ENCODE measurements at places on chromosomes 2 and 18.

- DNase-seq: no peak
Observed at GRCh38 chr2:5562426-5562825, 129.8 kb upstream of the SOX11 start.

- peak; percentile 26 for DNase-seq
Observed at GRCh38 chr2:3344897-3345296, 32.7 kb downstream of the EIPR1 start.

- peak; percentile 78 for DNase-seq
Observed at GRCh38 chr2:168189835-168190569, 57.4 kb downstream of the STK39 start.

GRCh38 chr2:203689426-203690116, 16.9 kb upstream of the CD28 start:
- no peak for DNase-seq

- peak; percentile 60 for DNase-seq
Observed at GRCh38 chr2:150570712-150571111, 83.2 kb upstream of the RND3 start.

- DNase-seq: no peak
Observed at GRCh38 chr2:178946494-178946893, 103.4 kb downstream of the CCDC141 start.

DNA sequence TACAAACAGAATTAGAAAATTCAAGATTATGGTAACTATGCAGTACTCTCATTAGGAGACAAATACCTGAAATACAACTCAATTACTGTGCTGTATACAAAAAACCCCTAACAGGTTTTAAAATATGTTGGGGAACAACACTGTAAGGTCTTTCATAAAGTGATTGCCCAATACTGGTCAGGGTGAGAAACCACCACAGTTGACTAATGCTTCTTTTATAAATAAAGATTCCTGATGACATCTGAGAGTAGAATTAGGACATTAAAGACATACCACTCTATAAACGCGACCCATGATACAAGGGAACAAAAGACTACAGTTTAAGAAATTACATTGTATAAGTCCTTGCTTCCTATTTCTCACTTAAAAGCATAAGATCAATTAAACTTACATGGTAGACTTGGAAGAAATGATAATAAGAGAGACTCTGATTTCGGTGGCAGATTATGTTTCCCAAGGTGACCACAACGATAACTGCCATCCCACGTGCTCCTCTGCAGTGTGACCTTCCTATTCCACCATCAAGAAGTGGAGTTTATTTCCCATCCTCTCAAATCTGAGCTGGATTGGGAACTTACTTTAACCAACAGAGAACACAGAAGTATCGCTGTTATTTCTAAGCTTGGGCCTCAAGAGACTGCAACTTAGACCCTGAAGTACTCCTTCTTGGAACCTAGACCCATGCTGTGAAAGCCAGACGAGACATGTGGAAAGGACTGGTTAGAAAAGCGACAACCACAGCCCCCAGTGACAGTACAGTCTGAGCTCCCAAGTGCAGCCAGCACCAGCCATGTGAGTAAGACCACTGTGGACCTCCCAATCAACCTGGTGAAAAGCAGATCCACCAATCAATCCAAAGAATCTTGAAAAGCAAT, 52.3 kb downstream of the ZNF521 start:
- DNase-seq: peak; percentile 32

GRCh38 chr2:101627285-101628029, 70.0 kb upstream of the MAP4K4 start:
- no peak for DNase-seq

DNA sequence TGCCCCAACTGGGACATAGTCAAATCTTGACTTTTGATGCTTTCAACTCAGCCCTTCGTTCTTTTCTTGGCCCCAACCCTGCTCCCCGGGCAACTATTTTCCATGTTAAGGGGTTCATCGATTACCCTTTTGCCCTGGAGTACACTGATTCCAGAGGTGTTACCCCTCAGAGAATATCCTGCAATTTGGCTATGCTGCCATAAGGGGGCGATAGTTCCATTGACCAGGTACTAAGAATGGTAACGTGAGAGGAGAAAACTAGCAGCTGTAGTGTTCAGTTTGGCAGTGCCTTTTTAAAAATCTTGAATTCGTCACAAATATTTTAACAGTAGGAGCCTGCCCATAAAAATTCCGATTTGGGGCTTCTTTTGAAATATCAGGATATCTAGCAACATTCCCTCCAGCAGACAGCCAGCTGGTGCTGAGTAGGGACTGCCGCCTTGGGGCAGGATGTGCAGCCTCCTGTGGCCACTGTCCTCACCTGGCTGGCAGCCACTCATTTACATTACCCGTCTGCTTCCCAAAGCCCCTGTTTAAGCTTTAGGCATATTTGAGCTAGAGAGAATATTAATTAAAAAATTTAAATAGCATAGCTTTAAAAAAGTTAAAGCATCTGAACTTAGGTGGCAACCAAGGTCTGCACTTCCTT, 146.3 kb upstream of the SKOR2 start:
- no peak for DNase-seq

DNA sequence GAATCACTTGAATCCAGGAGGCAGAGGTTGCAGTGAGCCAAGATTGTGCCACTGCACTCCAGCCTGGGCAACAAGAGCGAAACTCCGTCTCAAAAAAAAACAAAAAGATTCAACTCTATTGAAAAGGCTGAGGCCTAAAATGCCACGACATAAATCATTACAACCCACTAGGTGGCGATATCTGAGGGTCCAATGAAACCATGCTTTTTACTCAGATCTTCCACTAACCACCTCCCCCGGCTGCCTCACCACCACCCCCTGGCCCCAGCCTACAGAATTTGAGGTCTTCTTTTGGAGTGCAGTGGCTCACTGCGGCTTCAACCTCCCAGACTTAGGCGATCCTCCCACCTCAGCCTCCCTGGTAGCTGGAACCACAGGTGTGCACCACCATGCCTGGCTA, 57.5 kb downstream of the AP1S3 start:
- peak; percentile 55 for DNase-seq

Measured in brain microvascular endothelial cell (primary cell).